CD4-positive, alpha-beta T cell treated with Interleukin-6 at 100 ng/mL for 8 hours (primary cell): ENCODE measurements at places on chromosomes 1 and 21.

DNA sequence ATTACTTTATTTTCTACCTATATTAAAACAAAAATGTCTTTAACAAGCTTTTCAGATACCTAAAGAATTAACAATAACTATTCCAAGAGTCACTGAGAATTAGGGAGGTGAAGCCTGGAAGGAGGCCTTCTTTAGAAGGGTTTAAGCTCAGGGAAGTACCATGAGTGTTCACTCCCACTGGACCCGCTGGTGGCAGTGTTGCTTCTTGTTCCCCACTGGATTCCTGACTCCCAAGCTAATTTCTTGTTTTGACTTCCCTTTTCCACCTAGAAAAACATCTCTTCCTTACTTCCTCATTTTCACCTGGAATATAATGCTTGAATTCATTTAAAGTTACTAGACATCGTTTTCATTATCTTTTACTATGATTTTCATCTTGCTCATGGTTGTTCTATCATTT lies 264.2 kb downstream of the HMCN1 start:
- DNase-seq, result no peak

DNA sequence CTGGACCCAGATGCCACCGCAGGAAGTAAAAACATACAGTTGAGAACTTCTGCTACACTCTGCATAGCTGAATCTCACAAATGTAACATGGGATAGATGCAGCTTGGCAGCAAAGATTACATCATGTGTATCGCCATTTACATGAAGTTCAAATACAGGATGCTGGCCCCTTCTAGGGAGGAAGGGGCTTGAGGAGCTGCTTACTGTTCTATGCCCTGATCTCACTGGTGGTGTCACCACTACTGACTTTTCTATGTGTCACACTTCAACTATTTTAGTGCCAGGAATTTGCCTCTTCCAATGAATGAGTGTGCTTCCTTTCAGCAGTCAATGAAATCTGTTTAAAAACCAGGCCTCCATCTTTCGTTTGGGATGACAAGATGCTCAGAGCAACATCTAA lies 31.1 kb downstream of the MRAP start:
- DNase-seq, result no peak

GRCh38 chr1:8197493-8198282 lies 120.2 kb upstream of the SLC45A1 start:
- no peak for DNase-seq

DNA sequence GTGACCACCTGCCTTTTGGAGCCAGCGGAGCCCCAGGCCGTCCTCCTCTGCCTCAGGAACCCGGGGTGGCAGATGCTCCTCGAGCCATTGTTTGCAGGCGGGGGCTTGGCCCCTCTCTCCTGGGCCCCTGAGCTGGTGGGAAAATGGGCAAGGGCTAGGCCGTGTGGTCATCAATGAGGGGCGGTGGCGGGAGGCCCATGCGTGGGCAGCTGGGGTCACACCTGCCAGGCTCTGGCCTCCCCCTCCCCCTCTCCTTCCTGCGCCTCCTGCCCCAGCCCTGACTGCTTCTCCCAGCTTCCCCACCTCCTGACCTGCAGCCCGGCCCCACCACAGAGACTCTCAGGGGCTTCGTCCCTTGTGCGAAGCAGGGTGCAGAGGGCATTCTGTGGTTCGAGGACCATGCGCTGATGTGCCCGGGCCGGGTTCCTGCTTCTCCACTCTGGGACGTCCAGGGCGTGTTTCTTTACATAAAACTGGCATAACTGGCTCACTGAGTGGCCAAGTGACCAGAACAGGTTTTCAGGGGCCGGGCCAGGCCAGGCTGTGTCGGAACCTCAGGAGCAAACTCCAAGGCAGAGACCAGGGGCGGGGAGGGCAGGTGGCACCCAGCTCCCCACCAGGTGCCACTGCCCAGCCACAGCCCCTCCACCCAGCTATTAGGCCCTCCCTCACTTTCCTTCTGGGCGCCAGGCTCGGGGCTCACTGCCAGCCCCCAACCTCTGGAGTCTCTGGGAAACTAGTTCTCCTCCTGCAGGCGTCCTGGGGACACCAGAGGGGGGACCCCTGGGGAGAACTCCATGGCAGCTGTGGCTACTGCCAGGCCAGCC lies 9.3 kb downstream of the SAMD11 start:
- DNase-seq, result no peak

- DNase-seq, result peak; percentile 54
Observed at GRCh38 chr1:205061665-205062069, 18.7 kb downstream of the CNTN2 start.

GRCh38 chr1:177615251-177615650 lies 354.6 kb downstream of the SEC16B start:
- no peak for DNase-seq

DNA sequence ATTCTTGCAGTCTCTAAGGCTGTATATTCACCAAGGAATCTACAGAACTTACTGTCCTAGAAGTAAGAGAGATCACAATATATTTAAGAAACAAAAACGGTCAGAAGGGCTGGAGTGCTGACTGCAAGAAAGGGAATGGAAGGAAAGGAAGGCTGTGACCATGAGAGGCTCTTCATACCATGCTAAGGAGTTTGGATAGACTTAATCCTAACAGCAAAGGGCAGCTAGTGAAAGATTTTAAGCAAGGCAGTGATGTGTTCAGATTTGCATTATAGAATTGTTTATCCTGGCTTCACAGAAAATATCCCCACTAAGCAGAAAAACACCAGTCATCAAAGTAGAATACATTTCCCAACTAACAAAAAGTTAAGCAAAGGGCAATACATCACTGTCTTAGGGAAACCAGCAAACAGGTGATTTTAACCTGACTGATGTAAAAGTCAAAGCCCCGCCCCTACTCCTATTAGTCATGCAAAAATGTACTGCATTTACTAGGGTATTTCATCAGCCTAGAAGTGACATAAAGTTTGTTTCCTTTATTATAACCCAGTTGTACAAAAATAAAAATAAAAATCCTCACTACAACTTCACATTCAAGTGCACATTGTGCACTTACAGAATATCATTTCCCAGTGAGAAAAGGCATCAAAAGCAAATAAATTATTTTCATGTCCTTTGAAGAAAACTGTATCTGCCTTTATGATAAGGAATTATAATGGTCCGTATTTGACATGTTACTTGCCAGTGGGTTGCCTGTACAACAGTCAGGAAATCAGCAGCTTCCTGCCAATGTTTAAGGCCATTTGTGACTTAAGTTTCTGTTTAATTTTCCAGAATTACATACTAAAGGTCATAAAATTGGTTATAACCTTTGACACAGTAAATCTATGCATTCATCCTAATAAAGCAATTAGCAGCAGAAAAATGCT lies 17.2 kb downstream of the JAK1 start:
- peak; percentile 28 for DNase-seq

DNA sequence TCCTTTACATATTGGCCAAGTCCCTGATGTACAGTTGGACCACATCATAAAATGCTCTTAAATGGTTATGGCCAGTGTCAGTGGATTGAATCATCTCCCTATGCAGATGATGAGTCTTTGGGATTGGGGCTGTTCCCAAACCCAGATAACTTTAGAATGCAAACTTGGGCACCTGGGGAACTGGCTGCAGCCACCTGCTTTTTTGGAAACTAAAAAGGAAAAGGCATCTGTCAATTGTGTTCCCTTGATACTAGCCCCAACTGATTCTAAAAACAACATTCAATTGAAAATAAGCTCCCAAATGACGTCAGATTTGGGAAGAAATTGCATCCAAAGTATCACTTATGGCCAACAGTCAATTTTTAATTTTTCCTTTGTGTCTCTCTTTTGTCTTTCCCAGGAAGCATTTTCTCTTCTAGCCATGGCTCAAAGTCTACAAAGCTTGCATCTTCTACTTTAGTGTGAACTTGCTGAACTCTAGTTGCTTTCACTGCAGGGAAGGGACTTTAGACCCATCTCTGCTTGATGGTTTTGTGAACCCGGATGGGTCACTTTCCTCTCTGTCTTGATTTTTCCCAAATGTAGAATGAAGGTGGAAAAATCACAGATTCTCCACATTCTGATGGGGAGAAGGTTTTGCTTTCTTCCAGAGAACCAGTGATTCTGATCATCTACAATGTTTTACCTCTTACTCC lies 402.3 kb upstream of the USP24 start:
- DNase-seq, result no peak

- no peak for DNase-seq
Observed at GRCh38 chr1:243710467-243710866, 139.6 kb downstream of the AKT3 start.

- DNase-seq, result peak; percentile 11
Observed at GRCh38 chr1:224377676-224378006, 21.0 kb downstream of the CNIH4 start.

- DNase-seq, result no peak
Observed at GRCh38 chr1:6731905-6732304, 30.3 kb upstream of the DNAJC11 start.

DNA sequence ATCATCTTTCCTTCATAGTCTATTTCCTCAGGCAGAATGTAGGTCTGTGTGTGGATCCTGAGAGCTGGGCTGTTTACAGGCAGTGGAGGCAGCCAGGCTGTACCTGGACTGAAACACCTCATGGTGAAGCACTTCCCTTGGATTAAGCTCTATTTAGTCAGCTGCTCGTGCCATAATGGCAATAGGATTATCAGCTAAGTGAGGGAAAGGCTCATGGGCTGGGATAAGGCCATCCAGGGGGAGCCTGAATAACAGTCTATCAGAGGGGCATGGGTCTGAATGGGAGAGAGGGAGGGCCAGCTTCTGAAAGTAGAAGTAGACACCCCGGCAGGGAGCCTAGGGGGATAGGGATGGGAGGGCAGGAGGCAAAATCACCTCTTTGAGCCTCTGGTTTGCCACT lies 8.3 kb downstream of the RNASEL start:
- DNase-seq, result no peak

- no peak for DNase-seq
Observed at GRCh38 chr21:45580576-45581321, 38.5 kb upstream of the SLC19A1 start.

DNA sequence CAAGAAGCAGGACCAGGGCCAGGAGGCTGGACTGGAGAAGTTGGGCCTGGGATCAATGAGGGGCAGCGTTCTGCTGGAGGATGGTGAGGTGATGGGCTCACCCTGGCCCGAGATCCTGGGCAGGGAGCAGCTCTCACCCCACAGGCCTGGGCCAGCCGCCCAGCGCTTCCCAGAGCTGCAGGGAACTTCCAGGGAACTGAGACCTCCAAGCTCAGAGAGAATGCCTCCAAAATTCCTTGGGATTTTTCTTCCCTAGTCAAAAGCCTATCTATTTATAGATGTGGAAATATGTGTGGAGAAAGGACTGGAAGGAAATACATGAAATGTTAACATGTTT lies 121.2 kb downstream of the SPSB1 start:
- no peak for DNase-seq

- no peak for DNase-seq
Observed at GRCh38 chr1:167057241-167057688, 32.9 kb downstream of the GPA33 start.

DNA sequence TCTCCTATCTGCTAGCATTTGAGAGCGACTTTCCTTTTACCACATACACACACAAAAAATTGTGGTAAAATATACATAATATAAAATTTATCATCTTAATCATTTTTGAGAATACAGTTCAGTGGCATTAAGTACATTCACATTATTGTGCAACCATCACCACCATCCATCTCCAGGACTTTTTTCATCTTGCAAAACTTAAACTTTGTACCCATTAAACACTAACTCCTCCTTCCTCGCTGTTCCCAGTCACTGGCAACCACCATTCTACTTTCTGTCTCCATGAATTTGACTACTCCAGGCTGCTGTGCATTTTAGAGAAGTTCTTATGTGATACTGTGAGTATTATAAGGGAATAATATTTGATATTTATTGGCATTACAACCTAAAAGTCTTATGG lies 181.3 kb downstream of the C1orf21 start:
- DNase-seq, result no peak

DNA sequence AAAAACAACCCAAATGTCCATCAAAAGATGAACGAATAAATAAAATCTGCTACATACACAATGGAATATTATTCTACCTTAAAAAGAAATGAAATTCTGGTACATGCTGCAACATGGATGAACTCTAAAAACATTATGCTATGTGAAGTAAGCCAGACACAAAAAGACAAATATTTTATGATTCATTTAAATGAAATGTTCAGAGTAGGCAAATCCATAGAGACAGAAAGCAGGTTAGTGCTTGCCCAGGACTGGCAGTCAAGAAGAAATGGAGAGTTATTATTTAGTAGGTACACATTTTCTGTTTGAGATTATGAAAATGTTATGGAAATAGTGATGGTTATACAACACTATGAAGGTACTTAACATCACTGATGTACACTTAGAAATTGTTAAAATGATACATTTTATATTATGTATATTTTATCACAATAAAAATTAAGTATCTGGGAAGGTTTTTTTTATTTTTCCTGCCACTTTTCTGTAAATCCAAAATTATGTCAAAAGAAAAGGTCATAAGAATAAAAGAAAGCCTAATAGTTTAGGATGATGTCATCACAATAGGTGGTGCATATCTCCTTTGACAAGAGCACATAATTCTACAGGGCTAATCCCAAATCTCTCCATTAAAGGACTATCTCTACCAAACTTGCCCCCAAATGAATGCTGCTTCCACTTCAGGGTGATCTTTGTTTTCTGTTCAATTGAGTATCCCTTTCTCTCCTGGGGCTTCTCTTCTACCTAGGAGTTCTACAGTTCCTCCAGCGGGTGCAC lies 40.2 kb upstream of the FCER1A start:
- DNase-seq, result no peak

DNA sequence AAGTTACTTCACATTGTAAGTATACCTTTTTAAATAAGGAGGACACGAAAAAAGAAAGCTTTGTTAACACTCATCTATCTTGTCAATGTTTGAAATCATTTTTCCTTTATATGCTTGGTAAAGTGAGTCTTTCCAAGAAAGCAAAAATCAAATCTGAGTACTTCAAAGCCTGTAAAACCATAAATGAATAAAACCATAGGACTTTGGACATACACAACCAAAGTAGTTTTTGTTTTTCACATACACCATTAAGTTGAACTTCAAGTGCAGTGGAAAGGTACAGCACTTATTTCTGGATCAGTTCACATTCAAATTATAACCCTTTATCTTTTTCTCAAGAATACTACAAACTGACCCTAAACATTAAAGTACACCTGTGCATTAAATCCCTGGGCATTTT lies 10.1 kb upstream of the PSMG1 start:
- no peak for DNase-seq

DNA sequence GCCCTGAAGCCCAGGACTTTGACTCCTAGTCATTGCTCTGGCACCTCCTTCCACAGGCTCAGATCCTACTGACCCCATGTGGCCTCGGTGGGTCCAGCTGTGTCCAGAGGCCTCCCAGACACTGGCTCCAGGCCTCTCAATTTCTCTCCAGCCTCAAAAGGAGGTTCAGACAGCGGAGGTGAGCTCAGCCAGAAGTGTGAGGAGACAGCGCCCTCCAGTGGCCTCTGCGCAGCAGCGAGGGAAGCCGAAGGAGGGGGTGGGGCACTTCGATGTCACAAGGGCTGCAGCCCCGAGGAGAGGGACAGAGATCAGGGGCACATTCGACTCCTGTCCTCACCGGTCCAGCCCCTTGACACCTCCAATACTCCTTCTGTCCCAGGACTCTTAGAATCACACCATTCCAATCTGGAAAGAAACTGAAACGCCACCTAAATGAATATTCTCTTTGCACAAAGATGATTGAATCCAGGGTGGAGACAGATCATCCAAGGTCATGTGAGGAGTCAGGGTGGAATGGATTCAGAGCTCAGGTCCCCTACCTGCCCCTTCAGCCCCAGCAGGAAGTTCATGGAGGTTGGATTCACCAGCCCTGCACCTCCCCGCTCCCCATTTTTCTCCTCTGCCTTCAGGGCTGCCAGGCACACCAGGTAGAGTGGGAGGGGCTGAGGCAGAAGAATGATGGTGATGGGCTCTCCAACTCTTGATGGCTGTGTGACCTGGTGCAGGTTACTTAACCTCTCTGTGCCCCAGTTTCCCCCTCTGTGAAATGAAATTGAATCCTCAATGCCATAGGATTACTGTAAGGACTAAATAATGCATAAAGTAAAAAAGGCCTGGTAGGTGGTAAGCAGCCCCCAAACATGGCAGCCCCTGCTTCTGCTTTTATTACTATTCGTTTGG lies 34.8 kb upstream of the ZBTB40 start:
- DNase-seq, result peak; percentile 50
